Activated T-cell treated with anti-CD3 and anti-CD28 coated beads, Interleukin-2, amount 50 U/mL, for 48 hours (primary cell): ENCODE measurements at places on chromosomes 6 and 20.

GRCh38 chr6:79810185-79810705 lies 137.1 kb downstream of the ELOVL4 start:
- DNase-seq, result no peak

DNA sequence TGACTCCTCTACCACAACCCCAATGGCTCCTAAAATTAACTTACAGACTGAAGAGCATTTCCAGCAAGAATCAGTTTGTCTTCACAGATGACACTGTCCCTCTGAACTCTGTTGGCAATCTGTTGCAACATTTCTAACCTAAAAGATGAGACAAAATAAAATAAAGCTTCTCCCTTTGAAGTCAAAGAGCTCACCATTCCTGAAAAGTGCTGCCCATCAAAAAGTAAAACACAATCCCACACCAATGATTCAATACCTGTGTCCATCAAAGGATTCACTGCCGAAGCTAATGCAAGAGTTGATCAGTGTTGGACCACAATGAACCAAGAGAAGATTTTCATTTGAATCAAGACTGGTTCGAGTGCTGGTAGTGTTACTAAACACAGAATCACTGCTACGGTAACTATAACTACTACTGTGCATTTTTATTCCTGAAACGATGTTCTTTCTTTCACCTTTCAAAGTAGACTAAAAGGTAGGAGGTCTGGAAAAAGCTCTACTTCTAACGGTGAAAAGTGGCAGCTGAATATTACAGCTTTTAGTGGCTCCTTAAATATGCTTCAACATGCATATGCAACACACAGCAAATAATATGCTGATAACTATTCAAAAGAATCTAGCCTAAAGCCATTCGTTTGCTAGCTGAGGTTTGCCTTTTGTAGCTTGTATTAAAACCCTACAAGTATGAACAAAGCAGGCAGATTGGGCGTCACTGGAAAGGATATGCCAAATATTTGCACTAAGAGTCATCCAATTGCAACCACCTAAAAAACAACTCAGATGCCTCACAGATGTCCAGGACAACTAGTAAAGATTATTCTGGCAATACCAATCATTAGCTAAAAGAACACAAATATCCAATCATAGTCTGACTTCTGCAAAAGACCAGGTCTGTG lies at the start of gene DST:
Gene DST, minus strand, starts transcription at position 524 of the 896 bp plus-strand sequence.
- no peak for DNase-seq

DNA sequence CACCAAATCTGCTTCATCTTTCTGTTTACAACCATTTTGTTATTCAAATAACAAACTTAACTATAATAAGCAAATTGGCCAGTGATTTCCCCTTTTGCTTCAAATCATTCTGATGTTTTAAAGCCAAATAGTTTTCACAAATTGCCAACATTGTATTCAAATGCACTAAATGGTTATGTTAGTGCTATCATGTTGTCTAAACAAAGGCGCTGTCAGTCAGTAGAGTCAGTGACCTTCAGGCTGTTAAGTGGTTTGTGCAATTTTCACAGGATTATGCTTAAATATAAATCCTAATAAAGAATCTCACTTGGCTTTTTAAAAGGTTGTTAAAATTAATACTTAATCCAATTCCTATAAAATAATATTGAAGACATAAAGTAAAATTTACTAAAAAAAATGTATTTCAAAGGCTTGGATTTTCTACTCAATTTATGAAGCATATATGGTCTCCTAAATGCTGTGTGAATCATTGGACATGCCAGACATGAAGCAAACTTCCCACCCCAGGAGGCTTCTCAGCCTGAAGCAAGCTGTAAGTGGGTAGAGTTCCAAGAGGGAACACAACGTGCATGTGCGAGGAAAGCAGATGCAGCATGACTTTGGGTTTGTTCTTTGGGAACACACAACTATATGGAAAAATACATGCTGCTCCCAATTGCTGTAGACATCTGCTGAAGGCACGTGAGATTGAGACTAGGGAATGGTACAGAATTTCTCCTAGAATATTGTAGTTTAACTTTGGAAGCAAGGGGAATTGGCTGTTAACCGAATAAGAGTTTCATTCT lies 54.9 kb downstream of the RSPO3 start:
- no peak for DNase-seq

DNA sequence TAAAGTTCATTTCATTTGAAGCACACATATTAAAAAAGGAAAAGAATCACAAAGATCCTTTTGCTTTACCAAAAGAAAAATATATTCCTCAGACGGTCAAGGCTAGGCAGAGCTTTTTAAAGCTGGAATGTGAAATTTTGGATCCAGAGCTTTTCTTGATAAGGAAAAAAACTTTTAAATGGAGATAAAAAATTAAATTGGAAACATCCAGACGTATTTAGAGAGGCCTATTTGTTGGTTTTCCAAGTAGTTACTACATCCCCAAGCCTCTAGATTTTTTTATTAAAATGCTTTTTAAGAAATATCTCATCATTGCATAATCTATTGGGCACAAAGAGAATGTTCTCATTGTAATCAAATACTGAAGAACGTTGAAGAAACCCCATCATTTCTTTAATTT lies 385.7 kb upstream of the CITED2 start:
- DNase-seq, result no peak

DNA sequence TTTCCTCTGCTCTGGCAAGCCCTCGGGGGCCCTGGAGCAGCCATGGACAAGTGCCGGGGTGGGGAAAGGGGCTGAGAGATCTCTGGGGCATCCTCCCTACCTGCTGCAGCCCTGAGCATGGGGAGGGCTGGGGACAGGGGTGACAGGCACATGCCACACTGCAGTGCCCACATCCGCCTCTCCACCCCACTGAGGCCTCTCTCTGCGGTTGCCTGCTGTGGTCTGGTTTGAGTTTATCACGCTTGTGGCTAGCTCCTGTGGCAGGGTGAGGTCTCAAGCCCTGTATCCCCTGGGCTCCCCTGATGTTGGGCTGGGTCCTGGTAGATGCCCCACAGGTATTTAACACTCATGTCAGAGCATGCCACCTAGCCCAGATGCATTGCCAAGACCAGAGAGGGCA lies 52.9 kb upstream of the MLN start:
- DNase-seq, result peak; percentile 85

GRCh38 chr6:147065786-147066185 lies 138.4 kb upstream of the STXBP5 start:
- DNase-seq, result no peak
